Activated CD4-positive, alpha-beta T cell treated with anti-CD3 and anti-CD28 coated beads, Interleukin-2, amount 10 ng/mL, durations not matched to agents 24 days and 14 days (primary cell): ENCODE measurements at places on chromosomes 6 and 20. TPM values are rescaled to one million over a fixed set of nuclear protein-coding genes. Genes with fewer than 3 reads are reported as not detected.
A peak's percentile ranks its signal among the peaks of the same experiment; 100 is the strongest.

GRCh38 chr6:328136-328670, 35.9 kb downstream of the DUSP22 start:
- no peak for DNase-seq
- H3K27me3 ChIP-seq = no peaks in the 10 kb centered on the region
- no peak overlapping the region for H3K4me3 ChIP-seq
- no peak overlapping the region for H3K27ac ChIP-seq
- peaks cover 6% of the 10 kb centered on the region for H3K4me1 ChIP-seq
- no peaks in the 10 kb centered on the region for H3K36me3 ChIP-seq

The GINS1 gene
- 43.0 and 43.2 TPM in 2 replicates for total RNA-seq

The FOXQ1 gene
- total RNA-seq = not detected in 2 replicates

DNA sequence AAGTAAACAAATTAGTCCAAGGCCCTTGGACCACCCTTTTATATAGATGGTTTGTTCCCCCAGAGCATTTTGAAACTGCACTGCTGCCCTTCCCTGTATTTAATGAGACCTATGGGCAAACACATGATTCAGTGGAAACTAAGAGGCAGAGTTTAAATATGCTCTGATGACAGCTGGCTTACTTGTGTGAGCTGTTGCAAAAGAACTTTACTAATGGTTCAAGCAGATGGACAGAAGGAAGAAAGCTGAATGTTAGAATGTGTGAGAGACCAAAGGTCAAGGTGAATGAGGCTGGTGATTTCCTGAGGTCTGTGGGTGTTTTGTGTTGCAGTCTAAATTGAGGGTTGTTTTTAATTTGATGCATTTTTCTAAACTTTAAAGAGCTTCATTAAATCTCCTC, 123.0 kb upstream of the CEP162 start:
- no peak for DNase-seq
- H3K27ac ChIP-seq = no peak overlapping the region
- no peak overlapping the region for H3K4me3 ChIP-seq

The HNF4A gene
- total RNA-seq = not detected in 2 replicates

The LAMA2 gene
- 0.47 and 0.64 TPM in 2 replicates for total RNA-seq

DNA sequence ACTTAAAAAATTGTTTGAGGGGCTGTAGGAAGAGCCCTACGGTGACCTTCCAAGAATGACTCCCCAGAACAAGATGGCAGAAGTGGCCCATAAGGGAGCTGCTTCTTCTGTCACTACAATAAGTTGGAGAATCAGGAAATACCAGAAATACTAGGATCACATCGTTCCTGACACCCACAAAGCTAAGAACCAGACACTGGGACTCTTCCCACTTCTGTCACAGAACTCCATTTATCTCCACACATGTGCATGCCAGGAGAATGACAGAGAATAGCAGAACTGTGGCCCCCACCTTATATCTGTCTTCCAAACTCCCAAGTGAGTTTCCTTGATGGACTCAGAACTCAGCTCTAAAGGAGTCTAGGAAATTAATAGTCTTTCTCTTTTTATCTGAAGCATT, 54.6 kb upstream of the UBR2 start:
- no peaks in the 10 kb centered on the region for H3K36me3 ChIP-seq
- no peaks in the 10 kb centered on the region for H3K27me3 ChIP-seq
- no peak for DNase-seq
- peaks cover 7% of the 10 kb centered on the region for H3K4me1 ChIP-seq
- H3K4me3 ChIP-seq = no peak overlapping the region

DNA sequence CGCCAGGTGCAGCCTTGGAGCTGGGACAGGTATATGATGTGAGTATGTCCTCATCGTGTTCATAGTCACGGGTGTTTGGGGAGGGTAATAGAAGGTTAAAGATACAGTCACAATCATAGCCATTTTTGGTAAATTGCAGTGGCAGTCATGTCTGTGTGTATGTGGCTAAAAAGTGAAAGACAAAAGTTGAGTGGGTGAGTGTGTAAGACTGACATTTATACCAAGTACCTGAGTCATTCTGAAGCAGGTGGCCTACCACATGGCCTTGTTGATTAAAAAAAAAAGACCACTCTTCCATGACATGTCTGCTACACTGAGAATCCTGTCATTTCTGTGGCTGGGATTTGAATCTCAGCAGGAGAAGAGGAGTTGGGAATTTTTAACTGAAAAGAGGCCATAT, 181.9 kb downstream of the SCP2D1 start:
- no peaks in the 10 kb centered on the region for H3K36me3 ChIP-seq
- DNase-seq = no peak
- H3K4me1 ChIP-seq = no peaks in the 10 kb centered on the region
- H3K4me3 ChIP-seq = no peak overlapping the region
- no peak overlapping the region for H3K27ac ChIP-seq

The SLCO4A1 gene
- total RNA-seq = 57.8 and 67.3 TPM in 2 replicates

GRCh38 chr20:62010551-62011402, 54.9 kb downstream of the TAF4 start:
- no peak overlapping the region for H3K27ac ChIP-seq
- DNase-seq = peak; percentile 89
- H3K4me3 ChIP-seq = no peak overlapping the region
- peaks cover 28% of the 10 kb centered on the region for H3K36me3 ChIP-seq
- no peaks in the 10 kb centered on the region for H3K27me3 ChIP-seq

DNA sequence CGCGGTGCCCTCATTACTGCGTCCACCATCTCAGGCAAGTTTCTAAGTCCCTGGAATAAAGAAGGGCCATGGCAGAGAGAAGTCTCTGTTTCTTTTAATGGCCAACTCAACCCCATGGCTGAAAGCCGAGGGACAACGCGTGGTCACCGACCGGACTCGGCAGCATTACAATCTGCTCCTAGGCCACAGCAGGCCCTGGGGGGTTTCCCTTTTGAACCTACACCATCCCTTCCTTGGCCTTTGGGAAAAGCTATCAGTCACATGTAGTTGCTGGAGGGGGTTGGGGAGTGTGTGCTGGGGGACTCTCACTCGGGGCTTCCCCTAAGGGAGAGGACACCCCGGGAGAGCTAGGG, 11.1 kb upstream of the FAM83C start:
- H3K27me3 ChIP-seq = no peaks in the 10 kb centered on the region
- no peak overlapping the region for H3K27ac ChIP-seq
- H3K4me1 ChIP-seq = peaks cover 41% of the 10 kb centered on the region
- DNase-seq = no peak
- H3K4me3 ChIP-seq = no peak overlapping the region

The RPL10A gene
- total RNA-seq = 1,702 and 1,710 TPM in 2 replicates

DNA sequence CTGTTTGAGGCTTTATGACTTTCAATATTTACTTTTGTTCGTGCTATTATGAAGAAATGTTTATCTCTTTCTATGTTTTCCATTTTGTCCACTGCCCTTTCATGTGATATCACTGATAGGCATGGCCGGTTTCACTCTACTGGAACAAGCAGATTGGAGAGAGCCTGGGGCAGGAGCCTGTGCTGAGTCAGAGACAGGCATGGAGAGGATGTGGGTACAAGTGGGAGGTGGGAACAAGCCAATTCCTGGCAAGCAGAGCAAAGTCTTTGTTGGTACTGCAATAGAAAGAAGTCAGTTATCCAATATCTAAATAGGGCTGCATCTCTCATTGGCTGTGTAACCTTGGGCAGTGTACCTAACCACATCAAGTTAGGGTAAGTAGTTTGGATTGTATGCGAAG, 545.6 kb upstream of the MAP3K7 start:
- H3K27ac ChIP-seq = no peak overlapping the region
- H3K27me3 ChIP-seq = no peaks in the 10 kb centered on the region
- H3K36me3 ChIP-seq = no peaks in the 10 kb centered on the region
- H3K4me3 ChIP-seq = no peak overlapping the region

GRCh38 chr6:45387236-45387635, 9.5 kb upstream of the SUPT3H start:
- H3K4me1 ChIP-seq = peaks cover 4% of the 10 kb centered on the region
- DNase-seq = no peak
- H3K4me3 ChIP-seq = no peak overlapping the region
- no peak overlapping the region for H3K27ac ChIP-seq
- peaks cover 2% of the 10 kb centered on the region for H3K36me3 ChIP-seq

DNA sequence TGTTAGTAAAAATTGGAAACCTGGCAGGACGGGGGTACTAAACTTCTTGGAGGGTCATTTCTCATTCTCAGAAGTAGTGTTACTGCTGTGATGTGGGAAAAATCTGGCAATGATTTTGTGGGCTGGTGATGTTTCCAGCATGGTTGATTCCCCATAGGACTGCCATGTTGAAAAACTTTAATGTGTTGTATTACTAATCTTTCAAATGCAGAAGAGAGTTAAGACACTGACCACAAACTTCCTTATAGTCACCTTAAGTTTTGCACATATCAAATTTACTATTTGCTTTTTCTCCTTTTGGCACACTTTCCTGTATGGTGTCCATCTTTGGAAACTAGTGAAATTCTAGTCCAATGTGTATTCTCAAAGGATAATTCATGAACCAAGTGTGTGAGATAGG, 236.2 kb upstream of the TAB2 start:
- no peak overlapping the region for H3K4me3 ChIP-seq
- peak; percentile 53 for DNase-seq
- peaks cover 77% of the 10 kb centered on the region for H3K4me1 ChIP-seq
- H3K27me3 ChIP-seq = no peaks in the 10 kb centered on the region
- peaks cover 11% of the 10 kb centered on the region for H3K36me3 ChIP-seq

The EEF1E1 gene
- 93.6 and 95.9 TPM in 2 replicates for total RNA-seq

DNA sequence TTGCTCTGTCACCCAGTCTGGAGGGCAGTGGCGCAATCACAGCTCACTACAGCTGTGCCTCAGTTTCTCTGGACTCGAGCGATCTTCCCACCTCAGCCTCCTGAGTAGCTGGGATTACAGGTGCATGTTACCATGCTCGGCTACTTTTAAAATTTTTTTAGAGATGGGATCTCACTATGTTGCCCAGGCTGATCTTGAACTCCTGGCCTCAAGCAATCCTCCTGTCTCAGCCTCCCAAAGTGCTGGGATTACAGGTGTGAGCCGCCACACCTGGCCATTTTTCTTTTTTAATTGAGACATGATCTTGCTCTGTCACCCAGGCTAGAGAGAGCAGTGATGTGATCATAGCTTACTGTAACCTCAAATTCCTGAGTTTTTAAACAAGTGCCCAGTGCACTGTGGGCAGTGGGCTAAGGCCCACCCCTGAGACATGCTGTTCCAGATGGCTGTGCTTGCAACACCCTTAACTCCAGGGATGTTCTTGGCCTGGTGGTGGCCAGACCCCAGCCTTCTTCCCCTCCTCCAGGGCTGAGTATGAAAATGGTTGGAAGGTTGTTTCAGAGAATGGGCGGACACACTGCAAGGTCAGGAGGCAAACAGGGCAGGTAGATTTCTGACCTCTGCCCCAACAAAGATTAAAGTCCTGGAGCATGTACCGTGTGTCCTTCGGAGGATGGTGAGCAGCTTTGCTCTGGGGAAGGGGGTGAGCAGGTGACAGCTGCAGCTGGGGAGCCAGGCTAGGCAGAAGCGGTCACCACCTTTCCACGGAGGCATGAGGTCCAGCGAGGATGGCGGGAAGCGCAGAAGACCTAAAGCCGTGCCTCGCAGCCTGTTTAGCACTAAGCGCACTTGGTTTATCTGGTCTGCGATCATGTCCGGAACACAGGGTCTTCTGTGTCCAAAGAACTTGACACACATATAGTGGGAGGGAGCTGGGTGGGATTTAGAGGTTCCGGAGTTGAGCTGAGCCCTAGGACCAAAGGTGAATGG, 1.4 kb upstream of the FAM83C start:
- H3K27ac ChIP-seq = no peak overlapping the region
- no peak for DNase-seq
- no peak overlapping the region for H3K4me3 ChIP-seq
- H3K36me3 ChIP-seq = no peaks in the 10 kb centered on the region
- peaks cover 13% of the 10 kb centered on the region for H3K27me3 ChIP-seq

The PRND gene
- total RNA-seq = not detected in 2 replicates

DNA sequence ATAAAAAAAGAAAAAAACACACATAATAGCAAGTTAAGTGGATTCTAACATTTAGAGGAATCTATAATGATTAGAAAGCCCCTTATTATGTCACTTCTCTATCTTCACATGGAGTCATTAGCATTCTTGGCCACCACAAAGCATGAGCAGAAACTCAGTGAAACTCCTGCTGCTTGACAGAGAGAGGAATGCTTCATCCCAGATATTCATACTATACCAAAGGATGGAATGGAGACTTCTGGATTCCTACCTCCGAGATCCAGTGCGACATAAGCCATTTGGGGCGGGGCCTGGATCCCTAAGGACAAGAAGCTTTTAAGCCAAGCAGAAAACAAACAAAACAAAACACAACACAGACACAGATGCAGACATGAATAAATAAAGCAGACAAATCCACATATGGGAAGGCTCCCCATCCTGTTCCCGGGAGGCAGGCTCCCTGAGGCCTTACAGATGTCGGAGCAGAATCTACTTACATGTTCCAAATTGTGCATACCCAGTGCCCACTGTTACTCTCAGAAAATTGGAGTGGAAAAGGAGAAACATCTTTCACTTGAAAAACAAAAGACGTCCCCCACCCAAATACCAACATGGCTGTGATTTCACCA, 727.3 kb downstream of the MAFB start:
- no peaks in the 10 kb centered on the region for H3K27me3 ChIP-seq
- DNase-seq = no peak

The SPATA25 gene
- total RNA-seq = 0.47 and 1.8 TPM in 2 replicates

- H3K27ac ChIP-seq = no peak overlapping the region
- H3K4me1 ChIP-seq = no peaks in the 10 kb centered on the region
- no peak for DNase-seq
- no peaks in the 10 kb centered on the region for H3K36me3 ChIP-seq
- H3K4me3 ChIP-seq = no peak overlapping the region
Measured at GRCh38 chr20:11581271-11581670, 336.4 kb upstream of the BTBD3 start.

- no peak overlapping the region for H3K27ac ChIP-seq
- H3K4me3 ChIP-seq = no peak overlapping the region
- DNase-seq = no peak
- no peaks in the 10 kb centered on the region for H3K27me3 ChIP-seq
- no peaks in the 10 kb centered on the region for H3K36me3 ChIP-seq
Measured at GRCh38 chr20:23119456-23120216, 33.5 kb upstream of the CD93 start.
